ENCODE measurements at places on chromosomes 3 and 15. TPM values are rescaled to one million over a fixed set of nuclear protein-coding genes. Genes with fewer than 3 reads are reported as not detected.

The UCN2 gene
- total RNA-seq, result not detected

The LOXL1 gene
- total RNA-seq, result 6.3 TPM

The CLDN18 gene
- total RNA-seq, result not detected

The MUC4 gene
- total RNA-seq, result not detected

DNA sequence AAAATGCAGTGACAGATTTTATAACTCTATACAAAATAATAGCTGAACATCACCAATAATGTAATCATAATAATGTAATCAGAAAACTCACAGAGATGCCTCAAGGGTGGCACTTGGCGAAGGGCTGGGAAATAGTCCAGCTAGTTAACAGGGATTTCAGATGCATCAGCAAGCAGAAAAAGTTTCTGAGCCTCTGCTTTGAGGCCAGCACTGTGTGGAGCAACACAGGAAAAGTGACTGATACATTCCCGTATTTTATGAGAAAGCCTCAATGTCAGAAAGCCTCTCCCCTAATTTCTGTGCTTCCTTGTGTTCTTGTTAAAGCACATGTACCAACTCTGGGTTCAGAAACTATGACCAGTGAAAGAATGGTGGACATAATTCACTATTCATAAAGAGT is 304.8 kb downstream of the VPS13C start:
- DNase-seq, result no peak

GRCh38 chr3:30502742-30503073 is 103.7 kb upstream of the TGFBR2 start:
- no peak for DNase-seq

DNA sequence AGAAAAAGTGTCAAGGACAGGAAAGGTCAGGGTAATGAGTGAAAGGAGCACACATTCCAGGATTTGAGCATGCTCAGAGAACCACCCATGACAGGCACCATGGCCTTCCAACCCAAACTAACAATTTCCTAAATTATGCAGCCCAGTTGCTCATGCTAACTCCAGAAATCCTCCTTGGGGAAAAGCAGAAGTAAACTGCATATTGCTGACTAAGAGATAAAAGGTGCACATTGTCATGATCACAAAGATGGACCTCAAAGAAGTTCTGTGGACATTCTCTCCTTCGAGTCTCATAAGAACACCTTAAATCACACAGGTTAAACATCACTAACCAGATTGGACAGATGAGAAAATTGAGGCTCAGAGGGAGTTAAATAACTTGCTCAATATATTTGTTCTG is 97.6 kb upstream of the SLC25A36 start:
- no peak for DNase-seq

DNA sequence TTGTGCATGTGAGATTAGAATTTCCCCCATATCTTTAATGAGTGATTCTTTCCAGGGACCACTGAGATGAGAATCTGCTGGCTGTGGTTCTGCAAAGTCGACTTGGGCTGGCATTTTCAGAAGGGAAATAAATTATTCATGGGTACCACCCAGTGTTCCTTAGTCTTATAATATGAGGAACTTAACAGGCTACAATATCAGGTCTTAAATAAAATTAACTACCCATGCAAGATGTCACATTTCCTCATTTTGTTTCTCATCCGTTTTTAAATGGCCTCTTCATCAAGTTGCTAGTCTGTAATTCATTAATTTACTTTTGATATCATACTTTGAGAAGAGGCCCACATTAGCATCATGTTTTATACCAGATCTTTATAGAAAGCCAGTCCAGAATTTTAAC is 58.3 kb upstream of the SKOR1 start:
- no peak for DNase-seq

GRCh38 chr15:45287390-45287956 is 35.4 kb downstream of the SLC28A2 start:
- DNase-seq, result no peak

DNA sequence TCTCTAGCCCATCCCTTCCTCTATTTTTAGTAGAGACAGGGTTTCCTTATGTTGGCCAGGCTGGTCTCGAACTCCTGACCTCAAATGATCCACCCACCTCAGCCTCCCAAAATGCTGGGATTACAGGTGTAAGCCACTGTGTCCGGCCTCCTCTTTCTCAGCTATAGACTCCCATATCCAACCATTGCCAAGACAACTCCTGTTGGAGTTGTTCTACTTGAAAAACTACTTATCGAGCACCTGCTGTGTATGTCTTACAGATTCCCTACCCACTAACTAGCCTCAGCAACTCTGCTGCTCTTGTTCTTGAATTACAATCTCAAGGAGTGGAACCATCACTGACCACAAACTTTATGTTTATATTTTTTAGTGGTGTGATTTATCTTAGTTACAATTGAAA is 186.6 kb downstream of the SLC9A9 start:
- no peak for DNase-seq

- DNase-seq, result no peak
Observed at GRCh38 chr15:41937568-41937923, 34.8 kb downstream of the EHD4 start.

DNA sequence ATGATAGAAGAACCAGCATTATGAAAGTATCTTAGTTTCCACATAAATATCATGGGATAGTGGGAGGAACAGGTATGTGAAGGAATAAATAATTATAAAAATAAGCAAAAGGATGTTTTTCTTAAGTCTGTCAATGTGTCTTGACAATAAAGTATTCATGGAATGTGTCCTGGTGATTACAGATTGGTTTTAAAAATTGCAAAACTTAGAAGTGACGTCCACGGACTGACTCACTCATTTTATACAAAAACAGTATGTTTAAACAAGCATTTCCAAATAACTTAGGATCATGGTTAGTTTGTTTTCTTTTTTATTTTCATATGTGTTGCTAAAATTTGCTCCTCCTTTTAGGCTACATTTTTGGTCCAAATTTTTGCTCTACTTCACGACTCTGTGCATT is 687.0 kb upstream of the NECTIN3 start:
- DNase-seq, result no peak

DNA sequence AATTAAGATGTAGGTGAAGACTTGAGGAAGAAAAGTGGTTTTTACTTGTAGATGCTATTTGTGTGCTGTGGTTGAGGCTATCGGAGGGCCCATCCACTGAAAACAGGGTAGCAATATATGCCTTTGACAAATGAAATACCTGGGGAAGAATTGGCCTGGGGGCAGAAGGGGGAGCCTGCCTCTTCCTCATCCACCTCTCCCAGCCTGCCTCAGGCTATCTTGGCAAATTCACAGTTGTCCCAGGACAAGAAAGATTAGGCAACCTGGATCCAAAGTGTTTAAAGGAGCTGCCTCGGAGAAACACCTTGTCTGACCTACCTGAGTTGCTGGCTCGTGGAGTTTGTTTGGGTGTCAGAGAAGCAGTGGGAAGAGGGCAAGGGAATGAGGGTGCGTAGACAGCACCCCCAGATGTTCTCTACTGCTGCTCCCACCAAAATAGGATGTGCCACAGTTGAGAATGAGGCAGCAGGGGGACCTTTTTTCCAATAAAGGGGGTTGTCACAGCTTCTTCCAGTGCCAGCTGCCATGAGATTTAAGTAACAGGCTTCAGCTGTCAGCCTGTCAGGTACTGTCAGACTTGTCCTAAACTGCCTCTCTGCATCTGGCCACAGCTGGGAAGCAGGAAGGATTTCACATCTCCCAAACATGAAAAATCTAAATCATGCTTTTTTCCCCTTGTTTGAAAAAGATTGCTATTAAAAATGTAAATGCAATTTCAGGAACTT is 9.2 kb downstream of the PLEKHO2 start:
- DNase-seq, result no peak

DNA sequence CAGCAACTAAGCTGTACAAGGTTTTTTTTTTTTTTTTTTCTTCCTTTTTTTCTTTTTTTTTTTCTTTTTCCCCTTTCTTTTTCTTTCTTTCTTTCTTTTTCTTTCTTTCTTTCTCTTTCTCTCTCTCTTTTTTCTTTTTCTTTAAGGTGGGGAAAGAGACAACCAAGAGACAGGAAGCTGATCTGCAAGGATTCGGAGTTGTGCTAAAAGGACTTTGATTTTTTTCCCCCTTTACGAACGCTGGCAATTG is 148 bp downstream of the RBMS3 start:
- no peak for DNase-seq

GRCh38 chr3:189590223-189590622 is 41.0 kb upstream of the TP63 start:
- no peak for DNase-seq

DNA sequence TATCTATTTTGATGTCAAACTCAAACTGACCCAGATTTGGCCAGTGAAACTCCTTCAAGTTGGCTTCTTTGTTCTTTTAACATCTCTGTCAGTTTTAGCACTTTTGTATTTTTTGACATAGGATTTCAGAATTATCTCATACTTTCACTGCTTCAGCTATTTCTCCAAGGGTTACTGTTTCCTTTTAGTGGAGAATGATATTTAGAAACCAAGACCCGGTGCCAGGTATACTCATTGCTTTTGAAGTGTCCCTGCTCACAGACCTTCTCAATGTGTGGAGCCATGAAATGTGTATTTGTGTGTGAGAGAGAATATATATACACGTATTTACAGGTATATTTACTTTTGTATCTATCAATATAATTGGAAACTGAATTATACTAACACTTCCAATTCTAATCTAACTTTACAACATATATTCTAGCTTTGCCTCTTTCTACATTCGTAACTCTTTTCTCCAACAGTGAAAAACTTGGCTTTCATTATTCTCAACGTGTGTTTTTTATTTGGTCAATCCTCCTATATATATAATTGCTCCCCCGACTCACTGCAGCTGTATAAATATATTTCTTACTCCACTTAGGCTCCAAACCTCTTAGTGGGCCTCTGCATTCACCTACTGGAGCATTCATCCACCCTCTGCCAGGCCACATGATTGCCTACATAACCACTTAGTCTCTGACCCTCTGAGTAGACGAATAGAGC is 54.0 kb downstream of the OTOL1 start:
- DNase-seq, result no peak

DNA sequence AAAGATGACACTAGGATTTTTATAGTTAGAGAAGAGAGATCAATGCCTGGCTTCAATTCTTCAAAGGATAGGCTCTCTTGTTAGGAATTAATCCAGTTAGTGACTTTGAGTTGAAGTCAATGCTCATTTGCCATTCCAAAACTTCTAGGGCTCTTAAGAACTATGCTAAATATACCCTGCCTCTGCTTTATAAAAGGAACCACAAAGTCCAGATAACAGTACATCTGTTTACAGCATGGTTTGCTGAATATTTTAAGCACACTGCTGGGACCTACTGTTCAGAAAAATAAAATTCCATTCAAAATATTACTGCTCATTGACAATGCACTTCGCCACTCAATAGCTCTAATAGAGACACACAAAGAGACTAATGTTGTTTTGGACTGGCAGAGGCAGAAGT is 786.6 kb upstream of the DPPA4 start:
- no peak for DNase-seq

Measured in psoas muscle (tissue), 8 donors.